ENCODE measurements at places on chromosomes 2 and 18.
A peak's percentile ranks its signal among the peaks of the same experiment; 100 is the strongest.

DNA sequence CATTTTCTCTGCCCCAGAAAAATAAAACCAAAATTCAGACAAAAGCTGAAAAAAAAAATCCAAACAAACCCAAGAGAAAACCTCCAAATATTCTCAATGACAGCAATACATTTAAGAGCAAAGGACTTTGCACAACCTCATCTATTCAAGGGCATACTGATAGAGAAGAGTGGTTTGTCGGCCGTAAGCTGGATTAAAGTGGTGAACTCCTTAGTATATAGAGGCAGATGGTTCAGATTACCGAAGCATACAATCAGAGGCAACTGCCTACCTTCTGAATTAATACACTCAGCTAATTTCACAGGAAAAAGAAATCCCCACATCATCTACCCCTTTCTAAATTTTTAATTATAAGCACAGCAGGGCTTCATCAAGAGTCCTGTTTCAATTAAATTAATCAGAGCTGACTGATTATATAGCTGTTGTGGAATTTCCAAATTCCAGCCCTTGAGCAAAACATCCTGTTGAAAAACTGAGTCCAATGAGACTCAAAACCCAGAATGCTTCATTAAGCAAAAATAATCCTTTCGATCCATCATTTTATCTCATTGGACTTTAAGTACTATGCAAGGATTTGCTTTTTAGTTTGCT, at the start of gene CPLX4:
CPLX4 (minus strand) TSS at position 190 of the 591 bp plus-strand sequence; CDS start at position 3, 187 bp downstream.
- no peak for DNase-seq

DNA sequence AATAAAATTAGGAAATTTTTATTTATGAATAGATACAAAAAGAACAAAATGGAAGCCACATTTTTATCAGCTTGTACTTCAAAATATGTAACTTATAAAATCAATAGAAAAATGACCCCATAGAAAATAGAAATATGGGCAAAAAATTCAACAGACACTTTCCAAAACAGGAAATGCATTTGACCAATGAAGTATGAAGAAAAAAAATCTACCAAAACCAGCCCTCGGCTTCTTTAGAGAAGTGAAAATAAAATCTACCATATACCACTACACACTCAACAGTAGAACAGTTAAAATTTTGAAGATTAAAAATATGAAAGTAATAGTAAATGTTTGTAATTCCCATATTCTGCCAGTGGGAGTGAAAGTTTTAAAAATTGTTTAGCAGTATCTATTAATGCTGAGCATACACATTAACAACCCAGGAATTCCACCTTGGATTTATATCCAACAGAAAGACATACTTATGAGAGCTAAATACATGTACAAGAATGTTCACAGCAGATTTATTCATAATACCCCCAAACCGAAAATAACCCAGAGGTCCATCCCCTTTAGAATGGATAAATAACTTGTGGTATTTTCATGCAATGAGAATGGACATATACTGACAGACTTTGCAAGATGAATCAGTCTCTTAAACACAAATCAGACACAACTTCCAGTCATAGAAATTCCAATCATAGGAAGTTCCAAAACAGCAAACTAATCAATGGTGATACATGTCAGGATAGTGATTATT, 318.0 kb downstream of the FIGN start:
- DNase-seq = no peak

GRCh38 chr2:120239488-120240287, 13.0 kb upstream of the RALB start:
- DNase-seq = peak; percentile 91

DNA sequence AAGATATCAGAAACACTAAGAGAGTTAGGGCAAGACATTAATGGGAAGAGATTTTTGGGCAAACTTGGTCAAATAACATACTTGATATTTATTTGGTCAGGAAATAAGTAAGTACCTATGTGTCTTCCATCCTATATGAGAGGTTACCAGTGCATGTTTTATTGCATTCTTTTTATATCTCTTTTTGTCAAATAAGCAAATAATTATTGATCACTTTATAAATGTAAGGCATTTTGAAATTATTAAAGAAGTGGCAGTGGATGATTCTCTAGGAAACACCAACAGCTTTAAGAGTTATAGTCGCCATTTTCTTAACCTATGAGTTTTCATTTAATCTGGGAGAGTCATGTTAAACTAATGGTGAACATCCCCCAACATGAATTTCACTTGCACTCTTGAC, 453.3 kb downstream of the MEIS1 start:
- DNase-seq = no peak

- DNase-seq = peak; percentile 89
Measured at GRCh38 chr2:63790906-63791305, 50.8 kb upstream of the UGP2 start.
